ENCODE measurements at places on chromosomes 11 and 22. TPM values are rescaled to one million over a fixed set of nuclear protein-coding genes. Genes with fewer than 3 reads are reported as not detected.

Gene SCGB1C1
- total RNA-seq = not detected

Gene NTM
- not detected for total RNA-seq

Gene NRXN2
- not detected for total RNA-seq

Gene OR52A1
- not detected for total RNA-seq

Gene SLC22A9
- 1.9 TPM for total RNA-seq

Gene PPP6R2
- 55.0 TPM for total RNA-seq

Gene MTMR2
- total RNA-seq = 38.2 TPM

Gene DBX1
- not detected for total RNA-seq

Gene MAPK8IP2
- 2.1 TPM for total RNA-seq

Gene OR52H1
- total RNA-seq = not detected

Gene INS
- total RNA-seq = not detected
